ENCODE measurements at places on chromosomes 11 and 22. TPM values are rescaled to one million over a fixed set of nuclear protein-coding genes. Genes with fewer than 3 reads are reported as not detected.
A peak's percentile ranks its signal among the peaks of the same experiment; 100 is the strongest.

The PSMC3 gene
- 79.6 TPM for total RNA-seq

The KCNC1 gene
- total RNA-seq, result 0.30 TPM

DNA sequence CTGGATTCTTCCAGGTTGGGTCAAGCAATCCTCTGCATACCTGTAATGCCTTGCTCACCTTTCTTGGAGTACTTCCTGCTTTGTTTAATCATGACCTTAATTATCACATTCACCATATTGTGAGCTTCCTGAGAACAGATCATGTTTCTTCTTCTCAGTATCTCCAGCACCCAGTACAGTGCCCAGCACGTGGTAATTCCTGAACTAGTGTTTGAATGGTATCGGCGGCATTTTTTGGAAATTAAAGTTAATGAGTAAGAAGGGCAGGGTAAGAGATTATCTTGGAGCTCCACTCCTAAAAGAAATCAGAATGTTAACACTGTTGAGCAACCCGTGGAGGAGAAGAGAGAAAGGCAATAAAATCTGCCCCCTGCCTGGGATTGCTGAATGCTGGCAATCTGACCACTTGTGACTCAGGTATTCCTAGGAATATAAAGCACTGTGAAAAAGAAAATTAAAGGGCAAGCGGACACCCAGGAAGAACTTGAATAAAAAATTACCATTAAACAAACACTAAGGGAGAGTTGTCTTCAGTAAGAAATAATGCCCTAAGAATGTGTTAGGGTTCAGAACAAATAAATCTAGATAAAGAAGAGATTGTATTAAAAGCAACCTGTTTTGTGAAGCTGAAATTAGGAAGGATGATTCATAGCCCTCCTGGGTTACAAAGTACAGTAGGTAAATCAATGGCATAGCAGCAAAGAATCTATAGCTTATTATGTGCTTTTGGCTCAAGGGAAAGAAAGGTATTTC, 92.9 kb downstream of the PDHX start:
- no peak for DNase-seq

DNA sequence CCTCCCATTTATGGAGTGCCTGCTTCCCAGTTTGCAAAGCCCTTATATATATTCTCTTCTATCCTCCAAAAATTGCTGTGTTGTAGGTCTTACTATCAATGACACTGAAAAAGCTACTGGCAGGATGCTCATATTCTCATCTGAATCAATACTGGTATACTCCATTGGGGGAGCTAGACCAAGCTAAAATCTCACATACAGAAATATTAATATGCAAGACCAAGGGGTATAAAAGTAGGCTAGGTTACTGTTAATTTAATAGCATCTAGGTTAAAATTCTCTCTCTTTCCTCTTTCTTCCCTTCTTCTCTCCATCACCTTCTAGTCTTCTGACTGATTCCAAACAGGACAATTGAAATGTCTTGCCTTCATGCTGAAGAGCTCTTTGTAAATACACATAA, 17.1 kb upstream of the BDNF start:
- DNase-seq, result no peak

The HTR3A gene
- total RNA-seq, result 0.99 TPM

The OR51F1 gene
- not detected for total RNA-seq

GRCh38 chr22:22520020-22520656, at the start of gene ZNF280A:
Gene ZNF280A (minus strand): TSS chr22:22520270. CDS start chr22:22515630, 4,640 bp downstream.
- no peak for DNase-seq

GRCh38 chr11:2577031-2577990, 122.5 kb downstream of the KCNQ1OT1 start:
- no peak for DNase-seq

- DNase-seq, result no peak
These were observed 72.3 kb upstream of the CRYBB3 start for GRCh38 chr22:25127318-25127717.

GRCh38 chr11:24412722-24413121, 84.1 kb upstream of the LUZP2 start:
- no peak for DNase-seq

The ACCS gene
- 30.5 TPM for total RNA-seq

The INS gene
- total RNA-seq, result not detected

GRCh38 chr11:122678406-122678805, 22.9 kb downstream of the UBASH3B start:
- no peak for DNase-seq

GRCh38 chr22:38264322-38264843, 8.4 kb downstream of the TMEM184B start:
- no peak for DNase-seq

- no peak for DNase-seq
These were observed 350.8 kb downstream of the TBC1D22A start for GRCh38 chr22:47112994-47113852.

- DNase-seq, result no peak
These were observed 14.1 kb downstream of the WT1 start for GRCh38 chr11:32420937-32421901.

DNA sequence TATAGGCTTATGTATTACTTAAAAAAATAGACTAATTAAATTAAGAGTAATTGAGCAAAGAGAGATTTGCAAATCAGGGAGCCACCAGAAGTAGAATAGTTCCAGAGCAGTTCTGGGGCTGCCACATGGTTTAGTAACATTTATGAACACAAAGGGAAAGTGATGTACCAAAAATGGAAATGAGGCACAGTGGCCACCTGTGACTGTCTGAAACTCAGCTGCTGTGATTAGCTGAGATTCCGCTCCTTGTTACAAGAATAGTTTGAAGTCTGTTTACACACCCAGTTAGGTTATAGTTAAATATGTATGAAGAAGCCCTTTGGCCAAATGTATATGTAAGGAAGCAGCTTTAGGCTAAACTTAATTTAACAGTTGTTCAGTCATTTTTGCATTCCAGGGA, 901.5 kb upstream of the CHORDC1 start:
- DNase-seq, result no peak

The DGCR6 gene
- 3.2 TPM for total RNA-seq

DNA sequence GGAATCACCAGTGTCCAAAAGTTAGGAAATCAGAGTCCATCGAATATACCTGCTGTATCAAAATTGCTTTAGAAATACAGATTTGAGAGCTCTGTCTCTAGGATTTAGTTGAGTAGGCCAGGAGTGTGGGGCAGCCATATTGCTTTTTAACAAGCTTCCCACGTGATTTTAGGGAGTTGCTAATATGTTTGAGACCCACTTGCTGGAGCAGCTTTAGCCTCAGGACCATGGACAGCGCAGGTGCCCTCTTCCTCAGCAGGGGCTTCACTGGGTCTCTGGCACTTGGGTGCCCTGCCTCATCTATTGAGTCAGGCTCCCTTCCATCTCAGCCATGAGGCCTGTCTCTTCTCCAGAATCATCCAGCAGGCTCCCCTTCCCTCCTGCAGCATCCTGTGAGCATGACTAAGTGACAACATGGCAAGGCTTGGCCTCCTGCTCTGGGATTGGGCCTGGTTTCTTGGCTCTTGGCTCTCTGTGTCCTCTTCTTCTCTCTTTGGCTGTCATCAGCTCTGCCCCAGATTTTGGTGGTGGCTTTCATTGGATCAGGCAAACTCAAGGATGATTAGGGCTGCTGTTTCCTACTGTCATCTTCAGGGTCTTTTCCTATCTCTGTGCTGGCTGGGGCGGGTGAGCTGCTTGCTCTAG, 70.0 kb downstream of the SGSM1 start:
- DNase-seq, result no peak

- no peak for DNase-seq
These were observed 29.0 kb upstream of the FGF3 start for GRCh38 chr11:69848201-69848600.

- DNase-seq, result peak; percentile 52
These were observed 12.5 kb downstream of the L3MBTL2 start for GRCh38 chr22:41217553-41218157.

The PATE4 gene
- not detected for total RNA-seq

The UBQLNL gene
- 0.49 TPM for total RNA-seq
